ENCODE measurements at places on chromosomes 4 and X.

DNA sequence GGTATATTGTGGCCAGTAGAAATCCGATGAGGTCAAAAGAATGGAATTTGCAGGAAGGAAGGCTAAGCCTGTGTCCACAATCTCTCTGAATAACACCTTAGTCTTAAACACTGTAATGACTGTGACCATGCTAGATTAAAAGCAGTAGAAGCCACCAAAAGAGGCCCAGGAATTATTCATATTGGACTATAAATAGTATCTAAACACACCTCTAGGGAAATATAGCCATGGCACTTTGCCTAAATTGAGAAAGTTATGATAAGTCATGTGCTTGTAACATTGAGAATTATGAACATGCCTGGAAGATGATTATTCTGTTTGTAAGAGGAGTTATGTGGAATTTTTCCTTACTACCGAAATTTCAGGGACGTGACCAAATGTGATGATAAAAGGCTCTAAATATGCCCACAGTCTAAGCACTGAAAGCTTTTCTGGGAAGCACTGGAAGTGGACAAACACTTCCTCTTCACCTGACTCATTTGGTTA lies 298.5 kb downstream of the KCTD8 start:
- peak; percentile 3 for DNase-seq

- DNase-seq = no peak
Observed at GRCh38 chr4:75321484-75321883, 192.7 kb downstream of the RCHY1 start.

DNA sequence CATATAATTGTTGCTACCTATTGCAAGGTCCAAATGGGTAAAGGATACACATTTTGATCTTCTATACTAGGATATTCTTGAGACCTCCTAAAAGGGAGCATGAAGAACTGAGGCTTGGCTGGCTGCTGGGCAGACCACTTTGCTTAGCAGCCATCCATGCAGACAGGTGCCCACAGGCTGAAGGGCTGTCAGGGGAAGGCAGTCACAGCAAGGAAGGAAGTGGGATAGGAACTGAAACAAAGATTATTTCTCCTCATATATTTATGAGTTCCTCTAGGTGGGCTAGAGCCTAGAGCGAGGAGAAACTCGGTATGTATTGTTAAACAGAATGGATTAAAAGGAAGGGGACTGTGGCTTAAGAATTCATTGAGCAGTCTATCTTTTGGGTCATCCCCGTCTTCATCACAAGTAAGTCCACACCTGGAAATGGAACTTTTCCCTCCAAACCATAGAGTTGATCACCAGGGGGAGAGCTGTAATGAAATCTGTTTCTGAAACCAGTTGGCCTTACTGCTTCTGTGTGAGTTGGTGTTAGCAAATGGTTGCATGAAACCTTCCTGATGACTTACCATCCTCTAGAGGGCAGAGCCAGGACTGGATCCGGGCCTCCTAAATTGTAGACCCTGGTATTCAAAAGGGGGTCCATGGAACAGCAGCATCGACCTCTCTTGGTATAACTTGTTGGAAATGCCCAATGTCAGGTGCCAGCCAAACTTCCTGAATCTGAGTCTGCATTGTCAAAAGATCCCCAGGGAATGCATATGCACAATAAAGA lies 42.3 kb downstream of the AFF2 start:
- no peak for DNase-seq

DNA sequence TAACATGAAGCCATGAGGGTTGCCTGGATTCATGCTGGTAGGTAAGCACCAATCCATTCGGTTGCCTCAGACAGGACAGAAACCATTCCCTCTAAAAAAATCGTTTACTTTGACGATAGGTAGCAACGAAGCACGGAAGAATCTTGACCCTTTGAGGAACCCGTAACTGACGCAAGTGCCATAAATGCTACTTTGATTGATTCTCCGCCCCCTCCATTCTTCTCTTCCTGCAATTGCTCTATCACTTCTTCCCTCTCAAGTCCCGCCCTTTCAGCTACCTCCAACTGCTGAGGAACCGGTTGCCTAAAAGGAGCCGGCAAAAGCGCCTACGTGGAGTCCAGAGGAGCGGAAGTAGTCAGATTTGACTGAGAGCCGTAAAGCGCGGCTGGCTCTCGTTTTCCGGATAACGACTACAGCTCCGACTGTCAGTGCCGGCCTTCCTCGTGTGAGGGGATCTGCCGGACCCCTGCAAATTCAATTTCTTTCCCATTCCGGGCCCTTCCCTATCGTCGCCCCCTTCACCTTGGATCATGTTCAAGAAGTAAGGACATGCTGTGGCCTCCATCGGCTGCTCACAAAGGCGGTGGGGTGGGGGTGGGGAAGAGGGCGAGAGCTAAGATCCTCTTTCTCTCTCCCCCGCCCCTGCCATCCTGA lies at the start of gene MCTS1:
TSS of gene MCTS1 (plus strand) at position 395 of the 654 bp plus-strand sequence. CDS start at position 531, 136 bp downstream.
- peak; percentile 96 for DNase-seq

GRCh38 chr4:1010395-1011021 lies 918 bp upstream of the FGFRL1 start:
- DNase-seq = peak; percentile 77

DNA sequence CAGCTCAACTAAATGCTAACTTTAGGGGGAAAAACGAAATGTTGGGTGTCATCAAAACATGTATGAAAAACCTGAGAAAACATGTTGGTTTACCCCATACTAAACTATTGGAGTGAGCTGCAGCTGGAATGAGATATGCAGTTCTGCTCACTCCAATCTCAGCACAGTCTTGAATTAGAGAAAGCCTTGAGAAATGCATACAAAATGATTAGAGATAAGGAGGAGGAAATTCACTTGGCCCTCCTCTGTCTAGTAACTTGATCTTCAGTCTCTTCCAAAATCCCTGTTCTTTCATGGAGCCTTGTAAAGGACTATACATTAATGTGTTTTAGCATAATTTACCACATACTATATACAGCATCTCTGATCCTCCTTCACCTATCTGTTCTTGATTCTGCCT lies 3.2 kb upstream of the LRCH2 start:
- DNase-seq = no peak

DNA sequence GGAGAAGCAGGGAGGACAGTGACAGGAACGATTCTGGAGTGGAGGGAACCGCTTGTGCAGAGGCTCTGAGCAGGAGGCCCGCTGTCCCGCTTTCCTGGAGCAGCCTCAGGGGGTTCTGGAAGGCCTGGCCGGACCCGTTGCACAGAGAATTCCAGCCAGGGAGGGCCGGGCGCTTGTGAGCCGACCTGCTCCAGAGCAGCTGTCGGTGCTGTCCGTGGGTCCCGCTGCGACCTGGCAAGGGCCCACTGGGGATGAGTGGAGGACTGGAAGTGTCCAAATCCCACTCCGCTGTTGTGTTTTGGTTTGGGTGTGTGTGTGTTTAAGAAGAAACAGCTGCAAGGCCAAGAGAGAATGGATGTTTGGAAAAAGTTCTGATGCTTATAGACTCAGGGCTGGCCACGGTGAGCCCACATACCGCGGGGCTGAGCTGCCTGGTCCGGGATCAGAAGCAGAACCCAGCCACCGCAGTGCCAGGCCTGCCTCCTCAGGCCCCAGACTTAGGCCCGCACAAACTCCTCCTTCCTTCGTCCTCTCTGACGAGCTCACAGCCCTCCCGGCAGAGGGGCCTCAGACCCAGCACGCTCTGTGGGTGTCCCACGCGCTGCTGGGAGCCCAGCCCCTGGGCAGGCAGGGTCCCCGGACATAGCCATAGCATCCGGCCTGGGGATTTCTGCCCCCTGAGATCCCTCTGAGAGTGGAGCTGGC lies 73.9 kb downstream of the HTRA3 start:
- DNase-seq = no peak

GRCh38 chr4:121951521-121952110 lies at the start of gene TRPC3:
Gene TRPC3, minus strand, starts transcription at chr4:121952060. Its CDS starts 380 bp downstream, at chr4:121951680.
- no peak for DNase-seq

- no peak for DNase-seq
Observed at GRCh38 chr4:119781044-119781443, 152.4 kb upstream of the PDE5A start.

GRCh38 chr4:52019936-52020657 lies at the start of gene LRRC66:
Gene LRRC66, minus strand, starts transcription at chr4:52020363. Its CDS starts 2,750 bp downstream, at chr4:52017613.
- DNase-seq = peak; percentile 29

- no peak for DNase-seq
Observed at GRCh38 chr4:186019269-186019668, 49.7 kb upstream of the TLR3 start.

GRCh38 chr4:61397174-61397573 lies 197.0 kb downstream of the ADGRL3 start:
- peak; percentile 7 for DNase-seq

GRCh38 chrX:149909324-149910177 lies 19.8 kb upstream of the HSFX4 start:
- no peak for DNase-seq

- no peak for DNase-seq
Observed at GRCh38 chr4:123867910-123868587, 471.5 kb downstream of the SPRY1 start.

GRCh38 chr4:138659812-138660316 lies 355.7 kb upstream of the NOCT start:
- DNase-seq = no peak

DNA sequence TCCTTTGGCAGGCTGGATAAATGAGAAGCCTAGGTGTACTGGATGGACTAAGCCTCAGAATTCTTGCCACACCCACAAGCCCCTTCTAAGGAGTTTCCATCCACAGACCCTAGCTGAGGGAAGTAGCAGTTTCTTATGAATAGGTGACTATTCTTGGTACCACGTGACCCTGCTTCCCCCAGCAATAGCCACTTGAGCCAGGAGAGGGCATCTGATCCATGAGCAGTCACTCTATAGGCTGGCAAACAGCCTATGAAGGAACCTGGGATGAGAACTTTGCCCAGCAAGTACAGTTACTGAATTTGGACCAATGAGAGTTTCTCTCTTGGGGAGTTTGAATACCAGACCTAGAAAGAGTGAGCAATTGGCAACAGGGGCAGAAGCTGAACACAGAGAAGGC lies 84.0 kb downstream of the RTL9 start:
- DNase-seq = peak; percentile 14

- no peak for DNase-seq
Observed at GRCh38 chr4:113009461-113009860, 40.0 kb upstream of the ANK2 start.

DNA sequence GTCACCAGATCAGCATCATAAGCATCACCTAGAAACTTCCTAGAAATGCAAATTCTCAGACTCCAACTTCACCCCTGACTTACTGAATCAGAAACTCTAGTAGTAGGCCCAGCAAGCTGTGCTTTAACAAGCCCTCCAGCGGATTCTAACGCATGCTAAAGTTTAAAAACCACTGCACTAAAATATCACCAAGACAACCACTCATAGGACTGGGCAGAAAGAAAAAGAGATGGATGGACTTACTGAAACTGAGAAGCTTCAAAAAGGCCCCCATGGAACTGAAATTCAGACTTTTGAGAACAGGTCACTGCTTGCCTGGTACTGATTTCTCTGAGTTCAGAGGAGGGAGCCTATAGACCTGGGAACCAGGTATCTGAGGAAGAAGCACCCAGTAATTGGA lies 40.1 kb downstream of the FAM241A start:
- no peak for DNase-seq

DNA sequence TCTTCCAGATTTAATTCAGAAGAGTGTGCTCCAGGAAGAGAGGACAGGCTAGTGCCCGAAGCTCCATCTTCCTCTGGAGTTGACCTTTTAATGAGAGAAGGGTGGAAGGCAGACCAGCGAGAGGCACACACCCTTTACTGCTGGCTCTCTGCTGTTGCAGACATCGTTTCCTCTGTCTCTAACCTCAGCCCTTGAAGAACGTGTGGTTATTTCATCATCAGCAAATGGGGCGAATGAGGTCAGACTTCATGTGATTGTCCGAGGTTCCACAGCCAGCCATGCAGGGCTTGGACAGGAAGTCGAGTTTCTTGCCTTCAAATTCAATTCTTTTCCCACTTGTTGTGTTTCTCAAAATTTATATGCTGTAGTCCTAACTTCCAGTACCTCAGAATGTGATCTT lies 155.2 kb upstream of the MSX1 start:
- peak; percentile 48 for DNase-seq

- peak; percentile 58 for DNase-seq
Observed at GRCh38 chr4:72631296-72631695, 62.3 kb upstream of the ADAMTS3 start.

- DNase-seq = peak; percentile 42
Observed at GRCh38 chr4:128606173-128606572, 203.3 kb upstream of the JADE1 start.

- DNase-seq = no peak
Observed at GRCh38 chr4:173943547-173943946, 339.9 kb downstream of the FBXO8 start.

- DNase-seq = no peak
Observed at GRCh38 chrX:113157496-113157895, 316.9 kb upstream of the AMOT start.

DNA sequence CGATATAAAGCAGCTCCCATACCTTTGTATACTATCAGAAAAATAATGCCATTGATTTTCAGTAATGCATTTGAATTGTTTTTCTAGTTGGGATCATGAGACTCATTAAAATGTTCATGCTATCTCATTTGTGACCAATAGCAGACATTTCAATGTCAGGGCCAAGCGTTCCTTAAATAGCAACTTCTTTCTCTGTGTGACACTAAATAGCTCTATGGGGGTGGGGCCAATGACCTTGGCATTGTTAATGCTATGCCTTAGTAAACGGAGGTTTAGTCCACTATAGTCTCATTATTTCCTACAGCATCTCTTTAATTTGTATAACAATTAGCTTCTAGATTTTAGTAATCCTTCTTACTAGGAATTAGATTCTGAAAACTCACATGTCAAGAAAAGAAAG lies 48.6 kb upstream of the ARHGAP24 start:
- no peak for DNase-seq

DNA sequence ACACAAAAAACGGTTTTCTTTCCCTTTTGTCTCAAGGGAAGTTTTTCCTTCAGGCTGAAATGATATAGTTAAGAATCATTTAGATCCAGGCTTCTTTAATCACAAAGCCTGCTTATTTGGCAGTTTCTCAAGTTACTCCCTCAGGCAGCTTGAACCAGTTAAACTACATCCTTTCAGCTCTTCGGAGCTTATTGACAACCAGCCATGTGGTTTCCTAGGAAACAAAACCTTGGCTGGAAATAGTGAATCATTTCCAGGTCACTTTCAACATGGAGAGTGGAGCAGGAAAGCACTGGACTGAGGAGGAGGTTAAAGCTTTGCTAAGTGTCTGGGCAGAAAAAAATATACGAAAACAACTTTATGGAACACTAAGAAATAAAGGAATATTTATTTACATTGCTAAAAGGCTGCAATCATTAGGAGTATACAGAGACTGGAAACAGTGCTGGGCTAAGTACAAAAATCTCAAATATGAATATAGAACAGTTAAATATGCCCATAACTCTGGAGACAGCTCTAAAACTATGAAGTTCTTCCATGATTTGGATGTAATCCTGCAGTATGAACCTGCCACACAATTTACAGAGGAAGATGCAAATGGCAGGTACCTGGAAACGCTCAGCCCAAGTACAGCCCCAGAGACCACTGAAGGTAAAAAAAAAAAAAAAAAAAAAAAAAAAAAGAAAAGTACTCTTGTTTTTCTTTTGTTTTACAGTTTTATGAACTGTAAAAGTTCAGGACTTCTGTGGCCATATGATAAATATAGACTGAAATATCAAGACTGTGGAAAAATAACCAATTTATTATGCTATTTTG lies 23.2 kb upstream of the AASDH start:
- peak; percentile 98 for DNase-seq

DNA sequence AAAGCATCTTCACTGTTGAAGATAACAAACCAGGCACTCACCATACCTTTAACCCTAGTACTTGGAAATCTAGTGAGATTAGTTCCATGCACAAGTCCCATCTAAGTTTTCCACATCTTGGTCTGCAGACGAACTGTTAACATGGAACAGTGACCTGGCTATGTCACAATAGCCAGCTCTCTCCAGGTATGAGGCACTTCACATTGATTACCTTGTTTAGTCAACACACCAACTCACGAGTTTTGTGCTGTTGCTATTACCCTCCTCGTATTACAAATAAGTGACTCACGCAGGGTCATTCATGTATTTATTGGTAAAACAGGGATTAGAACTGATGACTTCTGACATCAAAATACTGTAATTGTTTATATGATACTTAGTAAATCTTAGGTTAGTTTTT lies 36.4 kb upstream of the FRAS1 start:
- DNase-seq = no peak

Measured in fibroblast of the aortic adventitia (primary cell).